ELR (cell line): ENCODE measurements at places on chromosomes 6 and 20.

DNA sequence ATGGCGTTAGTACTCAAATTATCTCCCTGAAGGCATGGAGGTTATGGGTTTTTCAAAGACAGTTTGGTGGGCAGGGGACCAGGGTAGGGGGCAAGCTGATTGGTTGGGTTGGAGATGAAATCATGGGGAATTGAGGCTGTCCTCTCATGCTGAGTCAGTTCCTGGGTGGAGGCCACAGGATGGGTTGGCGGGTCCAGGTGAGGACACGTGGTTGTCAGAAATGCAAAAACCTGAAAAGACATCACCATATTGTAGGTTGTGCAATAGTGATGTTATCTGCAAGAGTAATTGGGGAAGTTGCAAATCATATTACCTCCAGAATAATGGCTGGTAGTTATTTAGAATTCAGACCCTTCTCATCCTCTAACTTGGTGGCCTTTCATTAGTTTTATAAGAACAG, 30.1 kb downstream of the GPX6 start:
- no peak for DNase-seq

DNA sequence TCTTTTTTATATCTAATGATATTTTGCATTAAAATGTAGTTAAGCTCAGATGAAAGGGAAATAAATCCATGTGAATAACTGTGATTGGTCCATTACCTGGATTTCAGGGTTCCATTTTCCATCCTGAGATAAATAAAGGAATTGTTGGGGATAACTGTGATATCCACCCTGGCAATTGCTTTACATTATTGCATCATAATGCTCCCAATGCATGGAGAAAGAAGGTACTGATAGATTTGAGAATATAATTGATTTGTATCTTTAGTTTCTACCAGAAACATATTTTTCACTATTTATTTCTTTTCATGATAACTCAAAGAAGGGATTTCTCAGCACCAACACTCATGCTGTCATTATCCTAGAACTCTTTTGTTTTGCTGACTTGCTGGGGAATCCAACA, 102.0 kb upstream of the KCNQ5 start:
- DNase-seq, result no peak

GRCh38 chr20:19779634-19780033, 21.6 kb downstream of the RIN2 start:
- peak; percentile 11 for DNase-seq

- no peak for DNase-seq
These were observed 352.5 kb upstream of the TSHZ2 start for GRCh38 chr20:52619671-52620070.

DNA sequence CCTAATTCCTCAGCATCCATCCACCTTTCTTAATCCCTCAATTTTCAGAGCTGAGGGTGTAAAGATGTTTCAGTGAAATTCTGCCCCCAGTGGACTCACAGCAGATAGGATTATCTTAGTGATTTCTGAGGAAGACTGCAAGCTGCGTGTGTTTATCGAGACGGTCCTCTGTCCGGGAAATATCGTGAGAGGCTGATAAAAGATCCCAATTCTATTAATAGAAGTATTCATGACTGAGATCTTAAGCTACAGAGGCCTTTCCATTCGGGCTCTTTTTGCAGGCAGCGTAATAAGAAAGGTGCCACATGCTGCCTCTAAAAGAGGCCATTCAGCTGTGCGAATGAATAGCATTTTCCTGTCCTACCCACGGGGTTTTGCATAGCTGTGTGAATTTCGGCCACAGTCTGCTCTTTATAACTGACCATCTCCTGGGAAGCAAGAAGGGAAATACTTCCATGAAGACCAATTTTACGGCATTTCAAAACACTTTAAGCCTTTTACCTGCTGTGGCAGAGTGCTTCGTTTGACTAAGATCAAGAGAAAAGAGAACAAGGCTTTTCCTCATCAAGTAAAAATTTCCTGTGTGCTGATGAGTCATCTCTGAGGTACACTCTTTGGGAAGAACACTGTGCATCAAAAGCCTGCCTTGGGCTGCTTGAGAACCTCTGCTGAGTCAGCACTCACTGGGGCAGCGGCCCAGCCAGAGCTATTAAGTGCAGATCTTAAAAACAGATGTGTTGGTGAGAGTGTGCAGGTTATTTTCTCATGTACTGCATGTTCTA, 208.8 kb downstream of the ARHGAP18 start:
- DNase-seq, result peak; percentile 98

DNA sequence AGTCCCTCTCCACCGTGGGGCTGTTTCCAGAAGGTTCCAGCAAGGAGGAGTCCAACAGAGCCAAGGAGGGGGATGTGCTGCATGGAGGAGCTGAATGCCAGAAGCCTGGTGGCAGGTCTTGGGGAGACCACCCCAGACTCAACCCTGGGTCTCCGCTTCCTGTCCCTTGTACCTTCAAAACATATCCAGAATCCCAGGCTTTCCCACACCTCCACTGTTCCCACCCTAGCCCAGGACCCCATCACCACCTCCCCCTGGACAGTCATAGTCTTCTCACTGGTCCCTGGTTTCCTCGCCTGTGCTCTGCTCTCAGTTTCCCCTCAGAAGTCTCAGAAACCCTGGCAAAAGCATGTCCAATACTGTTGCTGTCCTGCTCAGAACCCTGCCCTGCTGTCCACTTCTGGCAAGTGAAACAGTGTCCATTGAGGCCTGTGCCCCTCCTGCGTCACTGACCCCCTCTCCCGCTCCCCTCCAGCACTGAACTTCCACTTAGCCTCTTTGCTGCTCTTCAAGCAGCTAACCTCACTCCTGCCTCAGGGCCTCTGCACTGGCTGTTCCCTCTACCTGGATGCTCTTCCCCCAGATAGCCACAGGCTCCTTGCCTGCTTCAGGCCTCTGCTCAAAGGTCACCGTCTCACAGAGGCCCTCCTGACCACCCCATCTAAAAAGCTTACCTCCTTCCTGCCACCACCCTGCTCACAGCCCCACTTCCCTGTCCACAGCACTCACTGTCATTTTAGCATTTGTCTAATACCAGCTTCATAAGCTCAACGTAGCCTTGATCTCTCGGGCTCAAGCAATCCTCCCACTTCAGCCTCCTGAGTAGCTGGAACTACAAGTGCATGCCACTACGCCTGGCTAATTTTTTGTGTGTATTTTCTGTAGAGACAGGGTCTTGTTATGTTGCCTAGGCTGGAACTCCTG, 169.2 kb downstream of the GRM4 start:
- DNase-seq, result no peak

GRCh38 chr6:70110126-70111022, 192.5 kb downstream of the COL9A1 start:
- peak; percentile 44 for DNase-seq

GRCh38 chr6:4041480-4041879, 37.5 kb downstream of the FAM217A start:
- DNase-seq, result no peak

GRCh38 chr6:24445704-24446103, 43.0 kb downstream of the MRS2 start:
- no peak for DNase-seq

DNA sequence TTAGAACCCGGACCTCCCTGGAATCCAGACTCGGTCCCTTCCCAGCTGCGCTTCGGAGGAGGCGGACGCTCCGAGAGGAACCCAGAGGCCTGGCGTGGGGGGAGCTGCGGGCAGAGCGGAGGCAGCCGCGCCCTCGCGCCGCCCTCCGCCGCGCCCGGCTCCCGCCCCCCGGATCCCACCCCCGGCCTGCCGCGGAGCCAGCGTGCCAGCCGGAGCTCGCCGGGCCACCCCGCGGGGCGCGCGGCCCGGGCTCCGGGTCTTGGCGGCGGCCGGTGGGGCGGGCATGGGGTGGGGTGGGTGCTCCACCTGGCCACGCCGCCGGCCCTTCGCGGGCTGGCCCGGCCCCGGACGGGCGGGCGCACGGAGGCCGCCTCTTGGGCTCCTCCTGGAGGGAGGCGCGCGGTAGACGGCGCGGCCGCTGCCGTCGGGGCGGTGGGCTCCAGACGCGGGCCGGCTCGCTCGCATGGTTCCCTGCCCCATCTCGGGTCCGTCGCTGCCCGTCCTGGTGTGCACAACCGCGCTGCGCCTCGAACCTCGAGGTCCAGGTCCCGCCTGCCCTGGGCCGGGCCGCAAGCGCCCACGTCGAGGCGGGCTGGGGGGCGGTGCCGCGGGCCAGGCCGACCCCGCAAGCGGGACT, 592 bp upstream of the CDYL start:
- peak; percentile 71 for DNase-seq

DNA sequence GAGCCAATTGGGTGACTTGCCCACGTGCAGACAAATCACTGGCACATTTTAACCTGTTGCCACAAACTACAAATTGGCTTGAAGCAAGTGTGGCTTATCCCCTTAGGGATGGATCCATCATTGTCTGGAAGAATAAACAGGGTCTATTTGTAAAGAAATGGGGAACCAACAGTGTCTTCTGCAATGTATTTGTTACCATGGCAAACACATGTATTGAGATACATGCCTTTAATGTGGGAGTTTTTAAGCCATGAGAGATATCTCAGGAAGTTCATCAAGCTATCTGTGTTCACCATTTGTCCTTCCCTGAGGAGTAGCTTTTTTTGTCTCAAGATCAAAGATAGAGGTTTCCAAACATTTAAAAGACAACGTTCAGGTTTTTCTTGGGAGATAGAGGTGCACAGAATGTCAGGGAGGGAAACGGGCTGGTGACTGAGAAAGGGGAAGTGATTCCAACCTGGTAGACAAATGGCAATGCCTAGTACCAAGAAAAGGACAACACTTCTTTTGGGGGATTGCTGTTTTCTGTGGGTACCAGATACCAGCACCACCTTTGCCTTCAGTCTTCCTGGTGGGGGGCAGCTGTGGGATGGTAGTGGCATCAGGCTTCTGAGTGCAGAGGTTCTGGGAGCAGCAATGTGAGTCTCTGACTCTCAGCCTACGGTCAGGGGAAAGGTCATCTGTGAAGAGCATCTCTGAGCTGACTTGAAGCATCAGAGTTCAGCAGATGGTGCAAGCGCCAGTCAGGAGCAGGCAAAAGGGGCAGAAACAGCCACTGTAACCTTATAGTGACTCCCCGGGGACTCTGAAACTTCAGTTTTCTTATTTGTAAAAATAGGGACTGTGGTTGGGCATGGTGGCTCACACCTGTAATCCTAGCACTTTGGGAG, 20.1 kb upstream of the BCAS1 start:
- DNase-seq, result no peak

DNA sequence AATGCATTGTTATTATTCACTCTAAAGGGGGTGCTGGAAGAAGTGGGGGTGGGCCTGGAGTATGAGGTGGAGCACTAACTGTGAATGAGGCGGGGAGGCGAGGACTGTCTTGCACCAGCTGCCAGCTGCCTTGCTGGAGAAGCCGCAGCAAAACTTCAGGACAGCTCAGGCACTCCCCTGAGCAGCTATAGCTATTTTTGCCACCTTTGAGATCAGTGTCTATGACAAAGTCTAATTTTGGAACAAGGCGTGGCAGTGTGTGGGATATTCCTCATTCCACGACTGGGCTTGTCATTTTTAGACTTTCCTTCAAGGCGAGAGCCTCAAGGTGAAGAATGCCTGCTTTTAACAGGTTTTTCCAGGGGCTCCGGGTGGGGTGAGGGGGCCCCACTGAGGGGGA, 143.8 kb downstream of the DOK5 start:
- DNase-seq, result no peak

DNA sequence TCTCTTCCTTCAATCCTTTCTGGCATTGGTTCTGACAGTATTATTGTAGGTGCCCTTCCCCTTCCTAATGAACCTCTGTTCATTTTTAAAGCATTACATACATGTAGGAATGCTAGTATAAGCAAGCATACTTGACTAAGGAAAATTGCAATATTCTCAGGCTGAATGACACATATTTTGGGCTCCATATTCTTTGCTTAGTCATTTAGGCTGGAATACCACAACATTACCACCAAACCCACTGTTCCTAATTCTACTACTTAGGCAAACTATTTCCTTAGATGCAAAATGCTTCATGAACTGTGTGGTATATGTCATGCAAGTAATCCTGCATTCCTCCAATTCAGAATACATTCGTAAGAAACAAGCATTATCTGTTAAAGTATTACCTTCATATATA, 113.9 kb downstream of the PRDM1 start:
- peak; percentile 97 for DNase-seq

GRCh38 chr6:116445102-116445501, 16.1 kb upstream of the CALHM6 start:
- DNase-seq, result no peak

GRCh38 chr6:17200395-17200794, 80.8 kb upstream of the RBM24 start:
- DNase-seq, result no peak
